Trophoblast cell (in vitro differentiated cells and primary cell): ENCODE measurements at places on chromosomes 12 and 14.
A peak's percentile ranks its signal among the peaks of the same experiment; 100 is the strongest.

DNA sequence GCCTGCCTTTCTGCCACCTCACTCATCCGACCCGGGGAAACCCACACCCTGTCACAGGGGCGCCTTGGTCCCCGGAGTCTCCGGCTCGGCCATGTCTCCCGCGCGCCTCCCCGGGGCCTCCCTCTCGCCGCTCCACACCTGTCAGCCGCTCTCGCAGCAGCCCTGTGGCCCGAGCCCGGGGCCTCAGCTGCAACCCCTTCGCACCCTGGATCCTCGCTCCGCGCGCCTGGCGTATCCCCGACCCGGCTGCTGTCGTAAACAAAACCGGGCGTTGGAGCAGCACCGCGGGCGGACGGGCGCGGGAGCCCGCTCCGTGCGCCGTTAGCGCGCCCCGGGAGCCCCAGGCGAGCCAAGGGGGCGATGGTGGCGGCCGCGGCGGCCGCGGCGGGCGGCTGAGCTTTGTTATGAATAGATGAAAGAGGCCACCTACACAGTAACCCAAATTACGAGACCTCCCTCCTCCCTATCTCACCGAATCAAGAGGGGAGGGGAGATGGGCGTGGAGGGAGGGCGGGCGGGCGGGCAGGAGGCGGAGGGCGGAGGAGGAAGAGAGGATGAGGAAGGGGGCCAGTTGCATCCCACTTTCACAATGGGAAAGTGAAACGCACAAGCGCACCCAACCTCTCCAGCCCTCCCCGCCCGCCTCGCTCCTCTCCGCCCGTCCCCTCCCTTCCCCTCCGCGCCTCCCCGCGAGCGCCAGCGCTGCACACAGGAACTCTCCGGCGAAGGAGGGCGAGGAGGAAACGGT is at the start of gene PLXNC1:
Gene PLXNC1, plus strand, starts transcription at position 587 of the 748 bp plus-strand sequence. CDS start 395 bp downstream, outside the sequence.
- DNase-seq = peak; percentile 36

DNA sequence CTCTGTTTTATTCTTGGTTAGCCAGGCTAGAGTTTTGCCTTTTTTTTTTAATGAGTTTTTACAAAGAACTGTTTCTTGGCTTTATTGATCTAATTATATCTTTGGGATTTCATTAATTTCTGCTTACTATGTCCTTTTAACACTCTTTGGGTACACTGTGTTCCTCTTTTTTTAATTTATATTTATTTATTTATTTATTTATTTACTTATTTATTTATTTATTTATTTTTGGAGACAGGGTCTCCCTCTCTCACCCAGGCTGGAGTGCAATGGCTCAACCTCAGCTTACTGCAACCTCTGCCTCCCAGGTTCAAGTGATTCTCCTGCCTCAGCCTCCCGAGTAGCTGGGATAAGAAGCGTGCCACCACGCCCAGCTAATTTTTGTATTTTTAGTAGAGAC is 15.1 kb upstream of the MARK3 start:
- DNase-seq = no peak

- DNase-seq = no peak
Measured at GRCh38 chr12:132418393-132418925, 71.5 kb upstream of the FBRSL1 start.

DNA sequence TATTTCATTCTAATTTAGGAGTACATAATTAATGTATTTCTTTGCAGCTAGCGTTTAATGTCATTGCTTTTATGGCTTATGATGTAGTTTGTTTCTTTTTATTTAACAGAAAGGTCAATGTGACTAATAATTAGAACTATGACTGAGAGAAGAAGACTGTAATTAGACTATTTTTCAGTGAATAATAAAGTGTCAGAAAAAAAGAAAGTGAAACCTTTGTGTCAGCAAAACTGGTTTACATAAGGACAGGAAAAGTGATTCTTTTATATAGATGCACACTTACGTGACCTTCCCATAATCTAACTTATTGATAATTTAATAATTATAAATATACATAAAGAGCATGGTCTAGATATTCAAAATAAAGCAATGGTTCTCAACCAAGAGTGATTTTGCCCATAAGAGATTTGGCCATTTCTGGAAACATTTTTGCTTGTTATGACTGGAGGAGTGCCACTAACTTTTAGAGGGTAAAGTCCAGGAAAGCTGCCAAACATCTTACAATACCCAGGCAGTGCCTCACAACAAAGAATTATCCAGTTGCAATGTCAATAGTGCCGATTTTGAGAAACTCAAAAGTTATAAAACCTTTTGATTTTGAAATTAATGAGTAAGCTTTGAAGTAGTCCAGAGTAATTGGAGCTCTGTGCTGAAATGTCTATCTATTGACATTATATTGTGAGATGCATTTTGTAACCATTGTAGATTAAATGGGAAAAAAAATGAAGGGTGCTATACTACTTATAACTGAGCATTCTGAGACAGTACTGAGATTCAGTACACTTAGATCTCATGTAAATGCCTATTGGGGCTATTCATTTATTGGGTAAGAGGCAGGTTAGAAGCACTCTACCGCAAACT is 227.1 kb downstream of the C12orf50 start:
- DNase-seq = no peak

DNA sequence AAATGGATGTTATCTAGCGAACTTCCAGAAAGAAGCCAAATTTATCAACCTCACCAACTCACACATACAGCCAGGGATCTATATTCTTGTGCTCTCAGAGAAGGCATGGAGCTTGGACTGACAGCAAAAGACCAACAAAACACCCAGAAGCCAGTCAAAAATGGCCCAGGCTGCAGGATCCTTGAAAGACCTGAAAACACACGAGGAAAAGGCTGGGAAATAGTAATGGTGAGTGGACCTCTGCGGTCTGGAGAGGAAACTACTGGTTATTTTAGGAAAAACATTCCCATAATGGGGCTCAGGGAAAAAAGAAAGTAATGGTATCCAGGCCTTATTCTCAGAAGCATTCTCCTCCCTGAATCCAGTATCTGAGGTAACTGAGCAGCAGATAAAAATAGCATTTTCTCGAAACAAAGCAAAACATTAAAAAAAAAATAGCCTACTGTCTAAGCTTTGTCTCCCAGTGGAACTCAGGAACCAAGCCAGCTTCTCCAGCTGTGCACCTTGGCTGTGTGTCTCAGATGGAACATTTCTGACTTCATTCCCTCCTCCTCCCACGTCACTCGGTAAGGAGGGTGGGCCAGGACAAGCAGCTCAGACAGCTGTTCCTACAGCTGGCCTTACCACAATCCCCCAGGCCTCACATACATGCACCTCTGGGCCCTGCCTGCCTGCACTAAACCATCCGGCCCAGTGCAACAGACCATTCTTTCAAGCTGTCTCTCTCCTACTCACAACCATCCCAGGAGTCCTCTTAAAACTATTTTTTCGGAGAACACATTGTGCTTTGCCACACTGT is 249.9 kb downstream of the DAD1 start:
- no peak for DNase-seq

DNA sequence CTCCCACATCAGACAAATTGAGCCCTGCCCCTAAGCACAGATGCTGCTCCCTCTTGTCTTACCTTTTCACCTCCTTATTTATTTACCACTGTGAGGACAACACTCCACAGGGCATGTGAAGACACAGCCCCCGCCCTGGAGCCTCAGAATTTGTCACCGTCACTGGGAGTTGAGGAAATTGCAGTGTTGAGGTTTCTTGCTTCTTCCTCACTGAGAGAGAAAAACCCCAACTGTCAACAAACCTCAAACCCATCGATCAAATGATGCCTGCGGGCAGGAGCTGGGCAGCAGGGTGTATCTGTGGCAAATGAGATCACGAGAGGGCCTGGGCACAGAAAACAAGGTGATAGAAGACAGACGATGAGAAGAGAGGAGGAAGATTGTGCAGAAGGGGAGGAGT is 30.5 kb upstream of the PLEKHG3 start:
- DNase-seq = no peak
